ENCODE measurements at places on chromosomes 13 and 19. TPM values are rescaled to one million over a fixed set of nuclear protein-coding genes. Genes with fewer than 3 reads are reported as not detected.

- no peak for DNase-seq
Observed at GRCh38 chr19:40632311-40633036, 31.3 kb downstream of the LTBP4 start.

- DNase-seq: no peak
Observed at GRCh38 chr13:78586706-78587105, 16.6 kb downstream of the POU4F1 start.

DNA sequence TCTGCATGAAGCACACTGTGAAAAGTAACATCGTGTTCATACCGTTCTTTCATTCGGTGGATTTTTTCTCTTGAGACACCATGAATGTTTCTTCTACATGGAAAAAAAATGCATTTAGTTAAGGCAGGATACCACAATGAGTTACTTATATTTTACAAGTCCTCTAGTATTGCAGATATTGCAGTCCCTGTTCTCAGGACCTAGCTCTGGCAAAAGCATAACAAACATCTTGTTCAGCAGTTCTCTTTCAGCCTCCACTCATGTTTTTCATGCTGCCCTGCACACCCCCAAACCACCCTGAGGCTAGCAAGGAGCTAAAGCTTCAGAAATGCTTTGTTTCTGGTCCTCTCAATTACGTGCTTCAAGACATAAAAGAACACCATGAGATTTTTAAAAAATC is 24.8 kb downstream of the N4BP2L1 start:
- no peak for DNase-seq

GRCh38 chr13:48492096-48492440 is 40.8 kb downstream of the RCBTB2 start:
- DNase-seq: no peak

DNA sequence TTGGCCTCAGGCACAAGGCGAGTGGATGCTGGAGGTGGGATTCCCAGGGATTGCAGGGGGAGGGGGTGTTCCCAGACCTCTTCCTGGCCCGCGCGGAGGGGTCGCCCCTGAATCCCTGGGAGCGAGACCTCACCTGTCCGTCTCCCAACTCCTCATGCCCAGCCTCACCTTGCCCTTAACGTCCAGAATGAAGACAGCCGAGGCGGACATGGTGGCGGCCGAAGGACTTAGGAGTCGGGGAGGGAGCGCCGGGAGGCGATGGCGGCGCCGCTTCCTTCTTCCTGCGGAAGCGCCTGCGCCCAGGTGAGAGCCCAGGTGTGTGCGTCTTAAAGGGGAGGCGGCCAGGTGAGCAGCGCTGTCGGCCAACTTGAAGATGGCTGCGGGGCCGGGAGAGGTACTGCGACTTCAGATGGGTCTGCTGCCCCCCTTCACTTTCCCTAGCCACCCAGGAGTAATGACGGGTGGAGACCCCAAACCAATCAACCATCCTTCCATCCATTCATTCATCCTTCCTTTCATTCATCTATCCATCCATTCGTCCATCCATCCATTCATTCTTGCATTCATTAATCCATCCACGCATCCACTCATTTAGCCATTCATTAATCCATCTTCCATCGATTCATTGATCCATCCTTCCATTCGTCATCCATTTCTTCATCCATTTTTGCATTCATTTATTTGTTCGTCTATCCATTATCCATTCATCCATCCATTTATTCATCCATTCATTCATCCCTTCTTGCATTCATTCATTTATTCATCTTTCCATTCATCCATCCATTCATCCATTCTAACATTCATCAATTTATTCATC is at the start of gene AP1M2:
AP1M2 (minus strand) TSS at position 291 of the 817 bp plus-strand sequence; CDS start at position 210, 81 bp downstream.
- no peak for DNase-seq

The ZNF808 gene
- total RNA-seq: 9.4 TPM

The CKM gene
- not detected for total RNA-seq

The ARL11 gene
- total RNA-seq: 0.53 TPM

The PRR36 gene
- total RNA-seq: not detected

GRCh38 chr19:17565611-17566010 is 10.2 kb downstream of the COLGALT1 start:
- no peak for DNase-seq

The DNAJC15 gene
- total RNA-seq: 31.7 TPM

The ABCA7 gene
- total RNA-seq: 17.6 TPM

The RFPL4A gene
- not detected for total RNA-seq

GRCh38 chr19:29655648-29656335 is 9.5 kb upstream of the PLEKHF1 start:
- no peak for DNase-seq

DNA sequence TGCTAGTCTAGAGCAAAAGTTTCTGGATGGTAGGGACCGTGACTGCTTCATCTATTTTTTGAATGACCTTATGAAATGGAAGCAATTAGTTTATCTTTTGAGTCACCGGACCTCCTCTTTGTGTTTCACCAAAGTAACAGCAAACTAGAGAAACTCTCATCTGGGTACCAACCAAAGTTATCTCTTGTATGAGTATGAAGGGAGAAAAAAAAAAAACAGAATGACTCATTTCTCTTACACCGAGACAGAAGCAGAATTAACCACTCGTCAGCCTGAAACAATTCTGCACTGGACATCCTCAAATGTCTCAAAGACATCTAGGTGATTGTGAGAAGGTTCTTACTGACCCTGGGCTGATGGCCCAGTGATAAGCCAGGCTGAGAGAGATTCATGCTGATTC is 18.3 kb downstream of the ZNF100 start:
- no peak for DNase-seq

DNA sequence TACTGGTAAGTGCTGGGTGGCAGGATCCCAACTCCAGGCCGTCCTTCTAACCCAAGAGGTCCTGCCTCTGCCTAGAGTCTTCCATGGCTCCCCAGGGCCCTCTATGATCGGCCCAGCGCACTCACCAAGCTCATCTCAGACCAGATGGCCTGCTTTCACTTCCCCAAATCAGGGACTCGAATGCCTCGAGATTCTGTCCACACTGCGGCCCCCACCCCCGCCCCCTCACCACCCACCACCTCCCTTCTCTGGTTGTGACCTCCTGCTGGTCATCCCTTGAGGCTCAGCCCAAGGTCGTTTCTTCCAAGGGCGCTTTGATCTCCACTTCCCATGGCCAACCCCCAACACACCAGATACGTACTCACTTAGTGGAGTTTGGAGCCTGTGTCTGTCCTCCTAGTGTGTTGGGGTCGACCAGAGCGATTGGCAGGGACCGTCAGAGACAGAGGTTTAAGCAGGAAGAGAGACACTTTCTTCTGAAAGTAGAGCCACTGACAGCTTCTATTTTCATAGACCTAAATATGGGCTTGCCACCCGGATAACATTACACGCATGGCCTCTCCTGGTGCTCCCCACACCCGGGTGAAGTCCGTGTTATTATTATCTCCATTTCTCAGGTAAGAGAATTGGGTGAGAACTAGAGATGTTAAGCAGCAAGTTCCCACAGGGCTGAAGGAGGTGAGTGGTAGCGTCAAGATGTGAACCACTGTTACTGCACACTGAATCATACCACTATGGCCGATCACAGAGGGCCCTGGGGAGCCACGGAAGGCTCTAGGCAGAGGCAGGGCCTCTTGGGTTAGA is at the start of gene FCER2:
FCER2 (minus strand) TSS at position 478 of the 804 bp plus-strand sequence. CDS start 2,371 bp downstream, outside the sequence.
- no peak for DNase-seq

GRCh38 chr19:38663957-38664502 is 16.6 kb downstream of the ACTN4 start:
- DNase-seq: no peak

DNA sequence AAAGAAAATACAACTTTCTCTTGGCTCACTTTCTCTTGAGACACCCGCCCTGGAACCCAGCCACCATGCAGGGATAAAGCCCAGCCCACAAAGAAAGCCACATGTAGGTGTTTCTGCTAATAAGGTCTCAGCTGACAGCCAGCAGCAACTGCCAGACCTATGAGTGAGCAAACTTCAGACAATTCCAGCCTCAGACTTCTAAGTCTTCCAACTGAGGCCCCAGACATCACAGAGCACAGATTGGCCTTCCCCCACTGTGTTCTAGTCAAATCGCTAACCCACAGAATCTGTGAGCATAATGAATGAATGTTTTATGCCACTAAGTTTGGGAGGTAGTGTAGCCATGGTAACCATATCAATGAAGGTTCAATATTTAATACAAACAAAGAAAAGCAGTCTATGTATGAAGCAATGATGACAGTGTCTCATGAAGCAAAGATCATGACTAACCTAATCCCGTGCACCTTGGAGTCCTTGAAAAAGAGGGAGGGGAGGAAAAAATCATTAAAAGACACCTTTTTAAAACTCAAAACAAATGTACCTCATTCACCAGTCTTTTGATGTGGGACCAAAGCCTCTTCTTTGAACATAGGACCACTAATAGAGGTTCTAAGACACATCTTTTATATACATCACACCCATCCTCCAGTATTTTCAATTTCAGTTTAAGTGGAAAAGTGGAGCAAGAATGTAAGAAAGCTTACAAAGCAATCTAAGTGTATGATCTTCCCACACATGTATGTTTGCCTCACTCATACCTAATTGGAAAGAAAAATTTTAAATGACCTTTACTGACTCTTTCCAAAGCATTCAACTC is 6.2 kb downstream of the MRPS31 start:
- DNase-seq: no peak

DNA sequence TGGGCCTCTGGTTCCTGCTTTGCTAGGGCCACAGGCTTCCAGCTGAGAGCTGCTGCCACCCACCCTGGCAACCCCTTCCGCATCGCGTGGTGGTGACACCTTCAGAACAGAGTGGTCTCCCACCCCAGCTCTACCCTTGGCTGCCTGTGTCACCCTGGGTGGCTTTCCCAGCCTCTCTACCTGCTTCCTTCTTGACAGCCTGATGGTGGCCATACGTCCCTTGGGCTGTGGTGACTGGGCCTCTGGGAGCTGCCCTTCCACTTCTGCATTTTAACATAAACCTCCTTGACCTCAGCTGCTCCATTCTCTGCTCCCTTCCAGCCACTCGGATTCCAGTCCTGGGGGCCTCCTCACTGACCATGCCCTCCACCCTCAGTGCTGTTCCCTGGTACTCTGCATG is 17.0 kb downstream of the PAK4 start:
- no peak for DNase-seq

The PLK5 gene
- total RNA-seq: not detected

GRCh38 chr19:34308381-34309367 is 54.3 kb downstream of the GARRE1 start:
- DNase-seq: no peak

DNA sequence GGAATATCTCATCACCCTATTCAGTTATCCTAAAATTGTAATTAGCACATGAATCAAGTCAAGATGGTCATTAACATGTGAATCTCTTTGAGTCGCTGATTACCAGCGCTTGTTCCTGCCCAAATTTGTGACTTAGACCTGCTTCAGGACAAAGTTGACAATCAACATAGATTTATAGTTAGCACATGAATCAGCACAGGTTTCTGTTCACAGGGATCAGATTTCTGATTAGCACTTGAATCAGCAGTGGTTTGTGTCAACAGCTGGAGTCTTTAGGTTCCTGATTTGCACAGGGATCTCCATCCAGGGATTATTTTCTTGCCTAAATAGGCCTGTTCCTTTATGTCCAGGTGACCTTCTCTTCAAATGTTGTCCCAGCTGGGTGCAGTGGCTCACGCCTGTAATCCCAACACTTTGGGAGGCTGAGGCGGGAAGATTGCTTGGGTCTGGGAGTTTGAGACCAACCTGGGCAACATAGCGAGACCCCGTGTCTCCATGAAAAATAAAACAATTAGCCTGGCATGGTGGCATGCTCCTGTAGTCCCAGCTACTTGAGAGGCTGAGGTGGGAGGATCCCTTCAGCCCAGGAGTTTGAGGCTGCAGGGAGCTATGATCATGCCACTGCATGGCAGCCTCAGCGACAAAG is 3.8 kb upstream of the LRFN3 start:
- no peak for DNase-seq

The HIPK4 gene
- 0.07 TPM for total RNA-seq

The ZNF561 gene
- total RNA-seq: 42.5 TPM

The INSR gene
- total RNA-seq: 3.7 TPM
